Epithelial cell of esophagus (primary cell): ENCODE measurements at places on chromosomes 13 and 19.
A peak's percentile ranks its signal among the peaks of the same experiment; 100 is the strongest.

DNA sequence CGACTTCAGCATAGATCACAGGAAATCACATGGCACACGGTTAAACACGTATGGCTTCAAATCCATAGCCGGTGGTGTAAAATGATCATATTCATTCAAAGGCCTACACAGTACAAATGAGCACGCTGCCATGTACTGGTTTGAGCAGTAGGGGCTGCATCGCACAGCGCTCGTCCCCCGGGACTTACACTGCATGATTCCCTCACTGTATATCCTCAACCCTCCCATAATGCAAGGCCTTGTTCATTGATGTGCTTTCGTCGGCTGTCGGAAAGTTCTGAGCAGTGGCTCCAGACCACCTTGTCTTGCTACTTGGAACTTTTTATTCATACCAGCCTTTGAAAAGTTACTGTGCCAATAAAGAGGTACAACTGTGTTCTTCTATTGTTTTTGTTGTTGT is 578.2 kb downstream of the MYO16 start:
- no peak for DNase-seq

DNA sequence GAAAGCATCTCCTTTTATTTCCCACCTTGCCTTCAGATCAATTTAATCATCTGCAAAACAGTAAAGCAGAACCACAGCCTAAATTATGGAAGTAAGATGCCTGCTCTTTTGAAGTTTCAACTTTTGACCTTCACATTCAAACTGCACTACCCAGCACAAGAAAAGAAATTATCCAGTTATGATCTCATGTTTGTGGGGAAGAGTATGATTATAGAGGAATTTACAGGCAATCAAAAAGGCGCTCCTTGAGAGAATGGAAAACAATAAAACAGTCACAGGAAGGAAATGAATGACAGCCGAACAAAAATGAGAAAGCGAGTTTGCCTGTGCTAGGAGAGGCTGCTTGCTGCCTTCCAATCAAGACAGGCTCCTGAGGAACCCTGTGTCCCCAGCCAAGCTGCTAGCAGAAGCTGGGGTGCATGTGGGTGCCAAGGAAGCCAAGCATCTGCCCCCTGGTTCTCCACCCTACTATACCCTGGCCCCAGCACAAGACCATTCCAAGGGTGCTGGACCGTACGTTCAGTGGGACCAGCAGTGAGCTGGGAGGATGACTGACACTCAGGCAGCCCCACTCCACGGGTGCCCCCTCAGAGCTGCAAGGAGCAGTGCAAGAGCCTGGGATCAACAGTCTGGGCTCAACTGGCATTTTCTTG is 47.8 kb downstream of the PEPD start:
- no peak for DNase-seq

GRCh38 chr19:47096721-47097120 is 16.9 kb downstream of the ZC3H4 start:
- DNase-seq = no peak

GRCh38 chr19:44575116-44575700 is 38.2 kb upstream of the IGSF23 start:
- DNase-seq = no peak

GRCh38 chr19:46065486-46066071 is 24.8 kb upstream of the IGFL4 start:
- DNase-seq = peak; percentile 80

DNA sequence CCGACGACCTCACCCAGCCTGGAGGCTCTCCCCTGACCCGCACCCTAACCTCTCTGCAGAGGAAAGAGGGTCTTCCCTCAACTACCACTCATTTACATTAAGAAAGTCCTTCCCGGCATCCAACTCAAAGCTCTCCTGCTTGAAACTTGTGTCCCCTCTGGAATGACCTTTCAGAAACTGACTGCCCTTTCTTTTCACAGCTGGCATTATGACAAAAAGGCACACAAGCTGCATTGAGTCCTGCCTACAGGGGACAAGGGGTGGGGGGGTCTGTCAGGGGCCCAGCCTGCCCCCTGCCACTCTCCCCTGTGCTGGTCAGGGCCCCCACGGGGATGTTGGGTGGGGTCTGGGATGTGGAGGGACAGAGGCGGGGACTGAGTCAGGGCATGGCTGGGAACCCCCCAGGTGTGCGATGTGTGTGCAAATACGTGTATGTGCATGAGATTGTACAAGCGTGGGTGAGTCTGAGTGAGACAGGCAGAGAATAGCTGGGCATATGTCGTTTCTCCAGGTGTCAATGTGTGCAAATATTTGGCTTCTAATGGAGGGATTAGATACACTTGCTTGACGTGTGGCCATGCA is 2.0 kb downstream of the COL5A3 start:
- no peak for DNase-seq

GRCh38 chr19:4983346-4984105 is 14.6 kb downstream of the KDM4B start:
- DNase-seq = no peak

DNA sequence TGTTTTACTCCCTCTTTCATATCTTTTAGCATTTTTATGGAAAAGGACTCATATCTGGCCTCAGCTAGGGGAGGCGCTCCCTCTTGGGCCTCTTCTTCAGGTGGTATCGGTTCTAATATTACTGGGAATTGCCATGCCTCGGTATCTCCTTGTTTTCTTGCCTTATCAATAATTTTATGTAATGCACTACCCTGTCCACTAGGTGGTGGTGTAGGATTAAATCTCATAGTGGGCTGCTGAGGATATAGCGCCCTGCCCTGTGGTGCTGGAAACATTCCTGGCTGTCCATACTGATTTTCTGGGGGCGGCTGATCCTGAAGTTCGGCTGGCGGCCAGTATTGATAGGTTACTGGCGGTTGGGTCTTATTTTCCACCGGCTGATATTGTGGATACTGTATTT is 35.8 kb downstream of the ZNF420 start:
- DNase-seq = no peak

DNA sequence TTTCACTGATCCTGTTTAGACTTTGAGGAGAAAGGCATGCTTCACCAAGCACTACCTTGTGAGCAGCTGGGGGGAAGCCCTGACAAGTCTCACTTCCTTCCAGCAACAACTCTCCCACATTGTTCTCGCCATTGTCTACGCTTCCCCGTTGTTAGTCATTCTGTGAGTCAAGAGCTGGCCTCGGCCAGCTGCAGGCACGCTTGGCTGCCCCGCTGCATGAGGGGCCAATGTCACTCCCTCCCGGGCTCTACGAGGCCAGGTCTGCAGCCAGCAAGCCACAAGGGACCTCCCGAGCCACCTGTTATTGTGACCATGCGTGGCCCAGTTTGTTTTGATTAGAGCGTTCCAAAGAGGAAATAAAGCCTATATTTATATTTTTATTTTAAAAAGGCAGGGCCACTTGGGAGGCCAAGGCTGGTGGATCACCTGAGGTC is 220.9 kb downstream of the FOXO1 start:
- DNase-seq = peak; percentile 99

GRCh38 chr13:21212138-21212775 is 35.8 kb downstream of the MRPL57 start:
- no peak for DNase-seq

GRCh38 chr13:48097793-48098192 is 2.9 kb upstream of the MED4 start:
- DNase-seq = no peak

- DNase-seq = no peak
Observed at GRCh38 chr13:101230271-101230890, 185.9 kb downstream of the NALCN start.

- no peak for DNase-seq
Observed at GRCh38 chr19:44712864-44713515, 14.0 kb downstream of the CEACAM16 start.

DNA sequence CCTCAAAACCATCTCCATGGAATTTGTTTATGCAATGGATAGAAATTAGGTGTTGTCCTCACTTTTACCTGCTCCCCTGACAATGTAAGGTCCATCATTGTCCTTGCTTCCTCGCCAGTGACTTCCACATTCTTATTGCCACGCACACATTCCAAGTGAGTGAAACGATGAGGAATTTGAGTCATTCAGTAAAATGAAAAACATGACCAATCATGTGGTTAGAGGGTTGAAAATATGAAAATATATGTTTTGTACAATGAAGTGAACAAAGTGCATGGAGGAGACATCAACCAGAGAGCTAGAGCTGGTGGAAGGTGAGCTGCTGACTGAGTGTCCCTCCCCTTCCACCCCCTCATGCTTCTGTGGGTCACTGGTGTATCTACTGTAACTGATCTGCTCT is 91.7 kb downstream of the ATP8A2 start:
- peak; percentile 51 for DNase-seq

DNA sequence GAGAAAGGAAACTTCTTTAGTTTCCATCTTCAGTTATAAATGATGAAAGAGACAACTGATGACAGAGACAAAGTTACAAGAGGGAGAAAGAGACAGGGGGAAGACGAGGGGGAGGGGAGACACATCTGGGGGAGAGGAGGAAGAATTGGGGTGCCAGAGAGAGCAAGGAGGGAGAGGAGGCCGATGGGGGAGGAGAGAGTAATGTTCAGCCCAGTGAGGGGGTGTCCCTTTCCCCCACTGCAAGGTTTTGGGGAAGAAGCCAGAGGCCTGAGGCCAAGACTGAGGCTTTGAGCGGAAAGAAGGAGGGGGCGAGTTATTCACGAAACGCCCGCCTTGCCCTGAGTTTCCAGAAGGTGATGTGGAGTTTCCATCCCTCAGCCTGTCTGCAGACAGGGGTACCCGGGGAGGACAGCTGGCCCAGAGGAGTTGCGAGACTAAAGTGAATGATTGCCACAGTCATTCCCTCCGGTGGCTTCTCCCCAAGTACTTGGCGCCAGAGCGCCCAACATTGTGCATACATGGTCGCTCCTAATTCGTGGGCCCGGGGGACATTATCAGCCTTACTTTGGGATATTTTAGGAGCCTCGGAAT is 558 bp upstream of the PPAN start:
- DNase-seq = no peak

DNA sequence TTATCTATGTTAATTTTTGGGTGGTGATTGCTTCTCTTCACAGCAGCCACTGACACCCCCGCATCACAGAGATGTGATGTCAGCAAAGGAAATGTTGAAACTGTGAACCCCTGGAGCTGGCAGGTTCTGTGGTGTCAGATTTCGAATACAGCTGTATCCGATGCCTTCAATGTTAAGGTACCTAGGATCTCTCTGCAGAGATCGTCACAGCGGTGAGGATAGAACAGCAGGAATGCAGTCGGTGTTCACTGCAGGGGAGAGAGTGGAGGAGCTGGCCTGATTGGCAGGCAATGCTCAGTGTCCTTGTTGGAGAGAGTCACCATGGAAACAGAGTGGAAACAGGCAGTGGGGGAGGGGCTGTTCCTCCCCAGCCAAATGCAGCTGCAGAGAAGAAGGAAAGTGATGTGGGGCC is 79.5 kb upstream of the ZNF835 start:
- no peak for DNase-seq

DNA sequence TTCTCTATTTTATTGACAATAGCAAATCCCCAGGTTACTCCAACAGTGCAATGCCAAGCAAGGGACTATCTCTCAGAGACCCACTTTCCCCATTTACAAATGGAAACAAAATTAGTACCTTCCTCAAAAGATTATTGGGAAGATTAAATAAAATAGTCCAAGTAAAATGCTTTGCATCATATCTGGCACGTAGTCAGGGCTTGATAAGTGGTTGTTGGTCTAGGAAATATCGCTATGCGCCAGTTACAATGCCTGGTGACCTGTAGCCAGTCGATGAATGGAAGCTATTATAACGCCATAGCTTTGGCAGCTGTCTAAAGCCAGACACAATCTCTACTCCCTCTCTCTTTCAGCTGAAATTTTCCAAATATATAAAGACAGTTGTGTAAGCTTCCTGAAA is 220.3 kb downstream of the RAP2A start:
- DNase-seq = no peak

DNA sequence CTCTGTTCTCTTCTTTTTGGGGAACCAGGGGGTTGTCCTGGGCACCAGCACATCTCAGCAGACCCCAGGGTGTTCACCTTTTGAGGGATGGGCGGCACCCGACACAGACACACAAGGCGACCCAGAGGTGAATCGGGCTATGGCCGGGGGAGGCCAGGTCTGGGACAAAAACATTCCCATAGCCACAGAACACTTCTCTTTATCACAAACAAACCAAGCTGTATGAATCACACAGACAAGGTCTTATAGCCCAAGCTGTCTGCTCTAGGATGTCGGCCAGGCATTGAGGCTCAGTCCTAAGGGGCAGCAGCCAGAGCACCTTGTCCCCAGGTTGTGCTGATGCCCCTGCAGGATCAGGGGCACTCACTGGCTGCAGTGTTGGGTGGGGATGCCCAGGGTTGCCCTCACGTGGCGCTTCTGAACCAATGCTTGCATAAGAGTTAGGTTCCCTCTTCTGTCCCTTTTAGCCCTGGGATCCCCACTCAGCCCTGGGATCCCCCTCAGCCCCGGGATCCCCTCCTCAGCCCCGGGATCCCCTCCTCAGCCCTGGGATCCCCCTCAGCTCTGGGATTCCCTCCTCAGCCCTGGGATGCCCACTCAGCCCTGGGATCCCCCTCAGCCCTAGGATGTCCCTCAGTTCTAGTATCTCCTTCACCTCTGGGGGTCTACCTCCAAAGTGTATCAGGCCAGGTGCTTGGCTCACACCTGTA is 26.9 kb downstream of the MAU2 start:
- no peak for DNase-seq

- DNase-seq = no peak
Observed at GRCh38 chr13:98781045-98781444, 28.6 kb upstream of the SLC15A1 start.
